ENCODE measurements at places on chromosomes 5 and 9.

DNA sequence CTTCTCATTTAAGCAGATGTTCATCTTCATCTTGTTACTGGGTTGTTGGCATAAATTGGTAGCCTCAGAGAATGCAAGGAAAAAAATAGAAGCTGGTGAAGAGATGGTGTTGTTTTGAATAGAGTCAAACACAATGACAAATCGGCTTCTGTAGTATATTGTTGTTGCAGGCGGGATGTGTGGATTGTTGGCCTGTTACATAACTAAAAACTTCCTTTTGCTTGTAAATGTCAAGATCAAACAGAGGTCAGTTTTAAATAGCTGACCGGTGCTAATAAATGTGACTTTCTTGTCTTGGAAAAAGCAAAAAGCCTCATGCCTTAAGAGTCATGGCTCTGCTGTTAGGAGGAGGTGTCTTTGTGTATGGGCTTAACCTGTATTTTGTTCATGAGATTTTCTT lies 59.2 kb downstream of the CCDC192 start:
- no peak for DNase-seq

DNA sequence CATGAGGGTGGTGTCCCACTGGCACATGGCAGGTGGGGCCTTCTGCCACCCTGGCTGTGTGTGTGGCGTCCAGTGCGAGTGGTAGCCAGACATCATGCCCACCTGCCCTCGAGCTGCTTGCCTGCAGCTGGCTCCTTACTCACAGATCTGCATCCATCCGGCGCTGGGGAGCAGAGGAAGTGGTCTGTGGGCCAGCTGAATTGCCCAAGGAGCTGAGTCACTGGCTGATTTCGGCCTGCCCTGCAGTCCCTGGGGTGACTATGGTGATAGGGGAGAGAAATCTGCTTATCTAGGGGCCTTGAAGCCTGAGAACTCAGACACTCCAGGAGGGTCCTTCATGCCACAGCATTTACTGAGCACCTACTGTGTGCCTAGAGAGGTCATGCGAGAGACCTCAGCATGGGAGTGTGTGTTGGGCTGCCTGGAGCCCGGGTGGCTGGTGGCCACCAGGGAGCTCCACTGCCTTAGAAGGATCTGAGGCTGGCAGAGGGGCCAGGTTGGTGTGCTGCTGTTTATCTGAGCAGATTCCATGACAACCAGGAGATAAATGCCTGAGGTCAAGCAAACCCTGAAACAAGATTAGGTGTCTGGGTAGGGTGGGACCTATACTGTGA lies 57.1 kb downstream of the SLC22A5 start:
- no peak for DNase-seq

GRCh38 chr5:156934450-156935211 lies 28.4 kb downstream of the TIMD4 start:
- peak; percentile 20 for DNase-seq

DNA sequence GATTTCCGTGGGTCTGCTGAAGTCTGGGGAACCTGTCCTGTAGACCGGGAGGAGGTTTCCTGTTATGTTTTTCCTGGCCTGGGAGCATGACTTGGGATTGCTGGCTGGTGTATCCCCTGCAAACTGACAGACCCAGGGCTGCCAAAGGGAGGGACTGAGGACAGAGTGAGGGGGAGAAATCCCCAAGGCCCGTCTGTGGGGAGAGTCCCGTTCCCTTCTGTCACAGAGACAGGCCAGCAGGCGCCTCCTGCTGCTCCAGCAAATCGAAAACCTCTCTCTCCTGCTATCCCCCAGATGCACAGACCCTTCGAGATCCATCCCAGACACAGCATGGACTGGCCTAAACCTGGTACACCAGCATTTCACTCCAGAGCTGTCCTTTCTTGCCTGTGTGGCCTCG lies 56.2 kb upstream of the ALDH1B1 start:
- no peak for DNase-seq

GRCh38 chr5:345404-346195 lies 24.1 kb downstream of the AHRR start:
- DNase-seq: no peak

DNA sequence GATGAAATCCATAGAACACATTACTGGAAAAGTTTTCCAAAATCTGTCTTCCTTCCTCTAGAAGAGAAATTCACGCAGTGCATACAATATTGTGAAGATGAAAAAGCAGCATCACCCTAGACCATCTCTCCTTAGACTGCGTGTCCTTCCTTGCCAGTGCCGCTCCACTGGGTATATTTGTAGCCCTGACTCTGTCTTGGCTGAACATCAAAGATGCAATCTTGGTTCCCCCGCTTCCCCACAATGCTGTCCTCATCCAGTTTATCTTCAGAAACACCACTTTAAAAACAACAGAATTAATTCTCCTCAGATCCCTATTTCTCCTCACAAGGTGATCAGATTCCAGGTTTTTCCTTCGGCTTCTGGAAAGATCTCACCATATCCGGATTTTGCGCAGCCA lies 53.9 kb downstream of the ROR2 start:
- DNase-seq: no peak

DNA sequence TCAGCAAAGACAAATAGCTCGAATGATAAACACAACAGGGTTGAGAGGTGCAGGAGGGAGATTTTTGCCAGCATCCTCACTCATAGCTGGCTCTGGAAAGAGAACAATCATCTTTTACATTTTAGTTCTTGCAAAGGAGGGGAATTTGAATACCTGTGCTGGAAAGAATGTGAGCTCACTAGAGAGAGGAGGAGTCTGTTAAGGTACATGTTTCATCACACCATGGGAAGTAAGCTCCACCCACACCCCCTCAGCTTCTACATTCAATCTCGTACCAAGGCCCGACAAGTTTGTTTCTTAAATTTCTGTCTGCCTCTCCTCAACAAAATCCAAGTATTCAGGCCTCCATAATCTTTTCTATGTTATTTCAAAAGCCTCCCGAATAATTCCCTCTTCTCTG lies 254.6 kb downstream of the BRINP1 start:
- DNase-seq: no peak

Data from stimulated activated CD4-positive, alpha-beta T cell treated with anti-CD3 and anti-CD28 coated beads, Interleukin-12 subunit alpha, Interleukin-12 subunit beta, amount 100 ng/mL, for 24 hours (primary cell).